ENCODE measurements at places on chromosomes 16 and 17.

GRCh38 chr17:7818026-7818425, 16.0 kb upstream of the KDM6B start:
- no peak for DNase-seq

- DNase-seq = peak; percentile 66
These were observed 521 bp downstream of the C16orf87 start for GRCh38 chr16:46830417-46830901.

GRCh38 chr16:25812215-25812614, 120.5 kb downstream of the HS3ST4 start:
- no peak for DNase-seq

DNA sequence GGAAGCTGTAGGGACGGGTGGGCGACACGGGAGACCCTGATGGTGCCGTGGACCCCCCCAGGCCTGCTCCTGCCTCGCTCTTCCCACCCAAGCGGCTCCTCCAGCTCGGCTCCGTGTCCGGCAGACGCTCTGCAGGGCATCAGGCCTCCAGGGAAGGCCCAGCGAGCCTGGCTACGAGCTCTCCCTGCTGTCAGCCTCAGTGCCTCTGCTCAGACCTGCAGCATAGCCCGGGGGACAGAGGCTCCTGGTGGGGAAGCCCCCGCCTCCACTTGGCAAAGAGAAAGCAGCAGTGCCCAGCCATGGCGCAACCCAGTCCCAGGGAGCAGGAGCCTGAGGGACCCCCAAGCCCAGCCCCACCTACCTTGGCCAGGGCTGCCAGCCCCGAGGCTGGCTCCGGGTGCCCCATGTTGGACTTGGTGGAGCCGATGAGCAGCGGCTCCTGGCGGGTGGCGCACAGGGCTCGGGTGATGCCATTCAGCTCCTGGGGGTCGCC, 5.9 kb downstream of the FASN start:
- DNase-seq = no peak

GRCh38 chr17:63181856-63182255, 215.8 kb downstream of the TANC2 start:
- no peak for DNase-seq
